ENCODE measurements at places on chromosomes 1 and 21. TPM values are rescaled to one million over a fixed set of nuclear protein-coding genes. Genes with fewer than 3 reads are reported as not detected.

GRCh38 chr1:208256556-208256955 lies 12.4 kb upstream of the PLXNA2 start:
- no peak overlapping the region for H3K27ac ChIP-seq
- no peaks in the 10 kb centered on the region for H3K36me3 ChIP-seq
- DNase-seq: no peak
- no peaks in the 10 kb centered on the region for H3K27me3 ChIP-seq

- H3K4me1 ChIP-seq: peaks cover 21% of the 10 kb centered on the region
- peaks cover 7% of the 10 kb centered on the region for H3K36me3 ChIP-seq
- peak overlapping the region; percentile 82 for H3K4me3 ChIP-seq
- H3K27me3 ChIP-seq: no peaks in the 10 kb centered on the region
- no peak for DNase-seq
- peak overlapping the region; percentile 98 for H3K27ac ChIP-seq
Measured at GRCh38 chr1:234602334-234603220, 7.4 kb downstream of the IRF2BP2 start.

- no peak for DNase-seq
- H3K27me3 ChIP-seq: peaks cover 5% of the 10 kb centered on the region
- no peaks in the 10 kb centered on the region for H3K36me3 ChIP-seq
Measured at GRCh38 chr1:244231572-244232315, 180.7 kb downstream of the ZBTB18 start.

DNA sequence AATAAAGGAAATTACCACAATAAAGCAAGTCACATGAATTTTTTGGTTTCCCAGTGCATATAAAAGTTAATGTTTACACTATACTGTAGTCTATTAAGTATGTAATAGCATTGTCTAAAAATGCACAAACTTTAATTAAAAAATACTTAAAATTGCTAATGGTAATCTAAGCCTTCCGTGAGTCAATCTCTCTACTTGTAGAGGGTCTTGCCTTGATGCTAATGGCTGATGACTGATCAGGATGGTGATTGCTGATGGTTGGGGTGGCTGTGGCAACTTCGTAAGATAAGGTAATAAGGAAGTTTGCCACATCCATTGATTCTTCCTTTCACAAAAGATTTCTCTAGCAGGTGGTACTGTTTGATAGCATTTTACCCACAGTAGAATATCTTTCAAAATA lies 466.6 kb upstream of the PROX1 start:
- no peak overlapping the region for H3K27ac ChIP-seq
- no peaks in the 10 kb centered on the region for H3K27me3 ChIP-seq
- no peaks in the 10 kb centered on the region for H3K4me1 ChIP-seq
- DNase-seq: no peak
- H3K36me3 ChIP-seq: no peaks in the 10 kb centered on the region

DNA sequence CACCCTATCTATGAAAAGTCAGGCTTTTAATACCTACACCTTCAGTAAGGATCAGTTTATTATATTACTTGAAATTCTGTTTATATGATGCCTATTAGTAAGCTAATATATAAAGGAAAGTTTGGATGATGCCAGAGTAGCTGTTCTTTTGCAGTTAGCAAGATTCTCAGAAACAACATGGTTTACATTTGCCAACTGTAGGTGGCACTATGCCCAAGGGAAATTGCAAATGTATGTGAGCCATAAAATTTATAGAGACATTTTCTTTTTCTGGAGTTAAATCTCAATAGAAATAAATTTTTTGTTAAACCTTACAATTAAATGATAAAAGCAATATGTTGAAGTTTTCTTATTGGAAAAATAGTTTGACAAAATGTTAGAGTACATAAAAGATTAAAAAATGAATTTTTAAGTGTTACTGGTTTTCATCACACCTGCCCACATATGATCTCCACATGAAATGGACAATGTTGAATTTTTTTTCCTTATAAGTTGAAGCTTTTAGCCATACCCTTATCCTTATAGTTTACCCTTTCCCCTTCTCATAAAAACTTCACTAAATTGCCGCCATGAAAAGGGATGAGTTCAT lies 32.1 kb upstream of the EPHX4 start:
- no peak overlapping the region for H3K27ac ChIP-seq
- no peaks in the 10 kb centered on the region for H3K36me3 ChIP-seq
- H3K4me1 ChIP-seq: no peaks in the 10 kb centered on the region
- no peak overlapping the region for H3K4me3 ChIP-seq
- no peaks in the 10 kb centered on the region for H3K27me3 ChIP-seq
- DNase-seq: peak; percentile 84

GRCh38 chr1:200226969-200227303 lies 182.9 kb downstream of the ZNF281 start:
- H3K4me3 ChIP-seq: no peak overlapping the region
- no peak for DNase-seq
- H3K4me1 ChIP-seq: no peaks in the 10 kb centered on the region
- H3K27ac ChIP-seq: no peak overlapping the region

DNA sequence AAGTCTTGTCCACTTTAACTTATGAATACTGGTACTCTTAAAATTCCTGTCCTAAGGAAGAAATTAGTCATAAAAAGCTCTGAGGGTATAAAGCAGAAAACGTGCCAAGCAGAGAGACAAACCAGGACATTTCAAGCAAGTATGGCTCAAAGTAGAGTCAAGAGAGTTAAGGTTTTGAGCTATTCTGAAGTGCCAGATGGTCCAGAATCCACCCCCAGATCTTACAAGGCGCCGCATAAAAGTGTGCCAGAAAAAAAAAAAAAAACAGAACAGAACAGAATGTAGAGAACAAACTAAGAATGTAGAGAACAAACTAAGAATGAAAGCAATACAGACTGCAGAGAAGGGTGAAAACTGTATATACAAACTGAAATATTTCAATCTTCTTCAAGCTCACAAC lies 12.5 kb downstream of the EPS15 start:
- DNase-seq: no peak
- H3K27ac ChIP-seq: no peak overlapping the region
- no peaks in the 10 kb centered on the region for H3K4me1 ChIP-seq
- peak overlapping the region; percentile 6 for H3K4me3 ChIP-seq
- H3K27me3 ChIP-seq: no peaks in the 10 kb centered on the region
- H3K36me3 ChIP-seq: no peaks in the 10 kb centered on the region

GRCh38 chr1:62391369-62391971 lies 45.4 kb upstream of the USP1 start:
- H3K27ac ChIP-seq: no peak overlapping the region
- no peaks in the 10 kb centered on the region for H3K36me3 ChIP-seq
- peaks cover 6% of the 10 kb centered on the region for H3K27me3 ChIP-seq
- H3K4me1 ChIP-seq: peaks cover 12% of the 10 kb centered on the region
- no peak overlapping the region for H3K4me3 ChIP-seq

ABCA4 gene
- 2.9 TPM for total RNA-seq

RGS21 gene
- total RNA-seq: not detected

RGS13 gene
- total RNA-seq: 0.11 TPM

PPFIA4 gene
- total RNA-seq: 18.9 TPM

Measured in spinal cord (tissue), 10 donors.